Stimulated activated CD4-positive, alpha-beta T cell treated with anti-CD3 and anti-CD28 coated beads, Interleukin-12 subunit alpha, Interleukin-12 subunit beta, amount 100 ng/mL, for 24 hours (primary cell): ENCODE measurements at places on chromosomes 3 and 15.

DNA sequence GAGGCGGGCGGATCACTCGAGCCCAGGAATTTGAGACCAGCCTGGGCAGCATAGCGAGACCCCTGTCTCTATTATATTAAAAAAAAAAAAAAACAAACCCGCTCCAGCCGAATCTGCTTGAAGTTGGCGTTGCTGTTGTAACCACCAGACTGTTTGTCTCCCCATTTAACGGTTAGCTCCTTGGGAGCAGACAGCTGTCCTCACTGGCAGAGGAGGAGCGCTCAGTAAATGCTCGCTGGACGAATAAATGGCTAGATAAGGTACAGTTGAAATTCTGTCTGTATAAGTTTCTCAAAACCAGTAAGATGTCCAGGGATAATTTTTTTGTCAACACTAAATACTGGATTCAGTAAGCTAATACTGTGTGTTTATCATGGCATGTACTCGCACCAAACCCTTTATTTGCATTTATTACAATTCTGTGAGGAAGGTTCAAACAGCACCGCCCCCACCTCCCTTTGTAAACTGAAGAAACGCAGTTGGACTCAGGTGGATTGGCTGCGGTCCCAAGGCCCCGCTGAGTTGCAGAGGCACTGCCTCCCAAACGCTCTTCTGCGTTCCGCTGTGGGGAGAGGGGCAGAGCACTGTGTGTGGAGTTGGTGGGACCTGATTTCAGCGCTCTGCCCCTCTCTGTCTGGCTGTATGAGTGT is 1.1 kb downstream of the RCCD1 start:
- no peak for DNase-seq

- no peak for DNase-seq
Observed at GRCh38 chr3:50592568-50592967, 19.0 kb downstream of the CISH start.

GRCh38 chr3:34724916-34725499 is 914.3 kb upstream of the ARPP21 start:
- no peak for DNase-seq

- no peak for DNase-seq
Observed at GRCh38 chr15:57591237-57591821, 375 bp upstream of the MYZAP start.

- DNase-seq = no peak
Observed at GRCh38 chr3:106341586-106342162, 472.9 kb upstream of the CBLB start.

- no peak for DNase-seq
Observed at GRCh38 chr15:66679657-66680108, 22.4 kb upstream of the SMAD6 start.

- DNase-seq = peak; percentile 54
Observed at GRCh38 chr3:58332575-58333188, at the start of gene PXK. Gene PXK (plus strand): TSS chr3:58332892. CDS start chr3:58332989, 97 bp downstream.

DNA sequence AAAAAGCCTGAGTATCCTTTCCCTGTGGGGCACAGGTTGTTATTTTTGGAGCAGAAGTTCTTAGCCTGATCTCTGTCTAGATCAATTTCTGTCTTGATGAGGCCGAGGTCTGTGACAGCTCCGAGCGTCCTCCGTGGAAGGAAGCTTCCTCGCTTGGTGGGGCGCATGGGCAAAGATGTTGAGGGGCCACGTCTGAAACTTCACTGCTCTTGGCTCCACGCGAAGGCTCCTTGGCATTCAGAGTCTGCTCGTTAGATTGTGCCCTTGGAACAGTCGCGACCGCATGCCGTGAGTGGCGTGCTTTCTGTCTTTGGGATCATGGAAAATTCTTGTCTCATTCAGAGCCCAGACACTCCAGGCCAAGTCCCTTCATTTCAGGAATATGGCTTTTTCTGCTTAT is 13.7 kb downstream of the GRK7 start:
- DNase-seq = no peak

- no peak for DNase-seq
Observed at GRCh38 chr3:94226078-94226477, 163.2 kb downstream of the NSUN3 start.

GRCh38 chr3:119403201-119403600 is 60.2 kb downstream of the TMEM39A start:
- no peak for DNase-seq

DNA sequence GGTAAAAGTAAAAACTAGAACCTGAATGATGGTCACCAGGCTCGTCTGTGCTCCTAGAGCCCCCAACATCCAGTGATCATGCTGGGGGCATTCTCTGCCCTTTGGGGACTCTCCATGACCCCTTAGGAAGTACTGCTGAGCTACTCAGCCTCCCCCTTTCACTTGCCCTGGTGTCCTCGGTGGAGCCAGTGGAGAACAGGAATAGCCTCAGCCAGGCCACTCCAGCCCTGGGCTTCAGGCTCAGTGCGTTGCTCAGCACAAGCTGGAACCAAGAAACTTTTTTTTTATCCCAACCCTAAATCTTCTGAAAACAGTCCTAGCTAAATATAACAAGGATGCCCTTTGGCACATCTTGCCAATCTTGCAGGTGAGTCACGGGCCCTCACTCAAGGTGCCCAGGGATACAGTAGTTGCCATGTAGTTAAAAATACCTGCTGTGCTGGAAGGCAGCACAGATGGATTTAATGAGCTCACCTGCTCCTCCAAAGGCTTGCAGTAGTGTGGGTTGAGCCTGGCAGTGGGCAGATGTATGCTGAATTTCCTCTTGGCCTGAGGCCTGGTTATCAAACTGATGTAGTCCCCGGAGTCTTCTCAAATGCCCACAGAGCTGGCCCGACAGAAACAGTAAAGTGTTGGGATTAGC is 46.9 kb upstream of the TMEM158 start:
- DNase-seq = no peak

- no peak for DNase-seq
Observed at GRCh38 chr3:32110233-32110760, 3.9 kb downstream of the GPD1L start.

DNA sequence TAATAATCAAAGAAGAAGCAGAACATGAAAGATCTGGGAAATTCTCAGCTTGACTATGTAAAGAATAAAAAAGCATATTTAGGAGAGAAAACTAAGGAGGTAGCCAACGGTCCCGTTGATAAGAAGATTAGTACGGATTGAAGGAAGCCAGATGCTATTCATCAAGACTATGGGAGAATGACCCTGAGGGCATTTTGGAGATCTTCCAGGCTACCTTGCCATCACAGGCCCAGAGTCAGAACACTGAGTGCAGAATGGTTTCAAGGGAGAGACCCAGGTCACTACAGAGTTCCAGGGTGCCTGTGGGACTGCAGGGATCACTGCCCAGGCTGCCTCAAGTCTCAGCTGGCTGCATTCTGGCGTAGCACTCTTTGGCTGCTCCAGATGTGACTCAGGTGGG is 752.9 kb upstream of the ARPP21 start:
- no peak for DNase-seq

GRCh38 chr3:14467814-14468620 is 65.6 kb downstream of the SLC6A6 start:
- DNase-seq = no peak

DNA sequence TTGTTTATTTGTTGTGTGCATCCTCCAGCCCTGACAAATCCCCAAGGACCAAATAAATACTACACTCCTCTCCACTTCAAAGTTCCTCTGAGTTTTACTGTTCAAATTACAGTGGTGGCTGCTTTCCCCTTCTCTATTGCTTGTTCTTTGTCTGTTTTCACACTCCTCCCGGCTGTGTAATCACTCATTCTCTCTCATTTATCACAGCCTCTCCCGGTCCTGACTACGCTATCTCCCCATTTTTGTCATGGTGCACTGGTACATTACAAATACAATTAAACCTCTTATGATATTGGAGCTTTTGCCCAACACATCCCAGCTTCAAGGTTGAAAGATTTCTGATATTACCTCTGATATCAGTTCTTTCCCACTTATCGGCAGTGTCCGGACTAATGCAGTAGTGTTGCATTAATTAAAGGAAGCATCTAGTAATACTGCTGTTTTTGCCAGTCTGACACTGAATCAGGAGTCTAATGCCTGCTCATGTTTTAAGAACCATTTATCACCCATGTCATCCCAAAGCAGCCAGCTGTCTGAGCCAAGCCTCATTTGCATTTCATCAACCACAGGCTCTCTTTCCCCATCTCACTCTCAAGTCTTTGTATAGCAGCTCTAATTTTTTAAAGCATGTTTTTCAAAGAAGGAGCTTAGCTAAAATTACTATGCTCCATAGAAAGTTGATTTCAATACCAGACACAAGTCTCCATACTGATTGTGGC is 740.5 kb downstream of the ROBO2 start:
- DNase-seq = no peak

- DNase-seq = no peak
Observed at GRCh38 chr15:66591322-66591862, 25.6 kb upstream of the LCTL start.

GRCh38 chr3:127106456-127106855 is 86.5 kb upstream of the PRR23E start:
- no peak for DNase-seq

- no peak for DNase-seq
Observed at GRCh38 chr15:90929246-90930019, 2.9 kb downstream of the HDDC3 start.

DNA sequence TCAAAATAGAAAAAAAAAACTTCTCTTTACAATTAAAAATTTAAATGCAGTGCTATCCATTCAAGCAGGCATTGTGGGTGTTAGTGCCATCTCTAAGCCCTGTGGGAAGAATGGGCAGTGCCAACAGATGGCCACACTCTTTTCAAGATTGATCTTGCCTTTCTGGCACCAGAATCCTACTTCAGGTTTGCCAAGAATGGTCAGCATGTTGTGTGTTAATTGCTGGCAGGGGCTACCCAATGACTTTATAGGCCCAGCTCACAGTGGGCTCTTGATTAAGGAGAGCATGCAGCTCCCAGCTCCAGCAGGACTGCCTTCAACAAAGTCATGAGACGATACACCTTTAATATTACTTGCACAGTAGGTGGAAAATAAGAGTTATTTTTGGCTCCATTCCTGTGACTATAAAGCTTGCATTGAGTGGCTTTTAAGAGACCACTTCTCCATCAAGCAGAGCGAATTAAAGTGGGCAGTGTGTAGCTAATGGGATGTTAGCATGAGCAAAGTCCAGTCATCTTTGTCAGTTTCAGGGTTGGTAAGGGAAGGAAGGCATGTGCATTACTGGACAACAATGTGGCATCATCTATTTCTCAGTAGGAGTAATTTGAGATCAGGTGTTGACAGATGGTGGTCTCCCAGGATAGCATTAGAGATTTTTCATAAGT is 476.8 kb downstream of the C3orf38 start:
- DNase-seq = no peak

- no peak for DNase-seq
Observed at GRCh38 chr15:41932511-41933289, 38.8 kb upstream of the SPTBN5 start.

- DNase-seq = no peak
Observed at GRCh38 chr3:147906285-147906684, 497.1 kb downstream of the ZIC1 start.

DNA sequence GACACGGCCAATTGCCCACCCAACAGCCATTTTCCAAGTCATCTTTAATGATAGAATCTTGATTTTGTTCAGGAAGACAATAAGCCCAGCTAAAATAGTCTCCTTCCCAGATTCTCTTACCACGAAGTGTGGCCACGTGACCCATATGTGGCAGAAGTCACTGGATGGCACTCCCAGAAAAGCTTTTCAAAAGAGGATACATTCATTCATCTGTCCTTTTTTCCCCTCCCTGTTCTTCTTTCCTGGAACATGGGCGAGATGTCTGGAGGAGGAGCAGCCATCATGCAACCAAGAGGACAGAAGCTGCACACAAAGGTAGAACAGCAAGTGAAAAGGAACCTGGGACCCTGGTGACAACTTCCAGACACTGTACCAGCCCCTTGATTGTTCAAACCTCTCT is 174.7 kb downstream of the UACA start:
- DNase-seq = no peak

- no peak for DNase-seq
Observed at GRCh38 chr3:194137008-194137505, 1.1 kb downstream of the HES1 start.

DNA sequence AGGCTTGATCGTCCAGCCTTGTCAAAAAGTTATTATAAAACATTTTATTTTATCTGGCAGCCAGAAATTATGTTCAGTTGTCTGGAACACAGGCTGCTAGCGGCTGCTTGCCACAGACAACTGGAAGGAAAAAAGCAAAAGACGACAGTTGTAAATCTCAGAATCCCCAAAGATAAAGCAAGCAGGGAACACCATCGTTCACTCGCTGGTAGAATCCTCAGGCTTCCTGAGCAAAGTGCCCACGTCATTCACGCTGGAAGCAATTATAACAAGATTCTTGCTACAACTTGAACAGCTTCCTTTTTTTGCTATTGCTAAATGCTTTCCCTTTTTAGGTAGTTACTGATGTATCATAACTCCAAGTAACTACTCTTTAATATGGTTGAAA is 33.6 kb downstream of the ADAMTS17 start:
- DNase-seq = no peak
